ENCODE measurements at places on chromosomes 12 and 14. TPM values are rescaled to one million over a fixed set of nuclear protein-coding genes. Genes with fewer than 3 reads are reported as not detected.

- no peak for DNase-seq
These were observed 2.9 kb downstream of the SLC15A4 start for GRCh38 chr12:128820723-128821432.

GRCh38 chr12:105357162-105357691 lies 26.7 kb downstream of the C12orf75 start:
- DNase-seq = no peak

The OR6C2 gene
- total RNA-seq = not detected

The YEATS4 gene
- total RNA-seq = 53.5 TPM

The ZC2HC1C gene
- 0.86 TPM for total RNA-seq

The FGF23 gene
- total RNA-seq = not detected

All from activated naive CD4-positive, alpha-beta T cell treated with anti-CD3 and anti-CD28 coated beads for 36 hours (primary cell).